ENCODE measurements at places on chromosomes 5 and 9.
A peak's percentile ranks its signal among the peaks of the same experiment; 100 is the strongest.

GRCh38 chr9:21549251-21549765 lies 67.2 kb upstream of the IFNE start:
- no peak for DNase-seq

DNA sequence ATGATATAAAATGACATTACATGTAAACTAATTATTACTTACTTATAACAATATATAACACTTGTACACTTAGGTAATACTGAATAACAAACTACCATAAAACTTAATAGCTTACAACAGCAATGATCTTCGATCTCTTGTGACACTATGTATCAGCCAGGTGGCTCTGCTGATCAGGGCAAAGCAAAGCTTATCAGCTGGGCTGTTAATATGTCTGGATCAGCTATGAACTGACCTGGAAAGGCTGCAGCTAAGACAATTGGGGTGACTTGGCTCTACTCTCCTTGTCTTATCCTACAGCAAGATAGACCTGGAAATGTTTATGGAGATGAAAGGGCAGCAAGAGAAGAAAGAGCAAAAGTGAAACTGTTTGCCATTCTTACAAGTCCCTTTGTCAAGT lies 511.3 kb downstream of the TLR4 start:
- DNase-seq = no peak

DNA sequence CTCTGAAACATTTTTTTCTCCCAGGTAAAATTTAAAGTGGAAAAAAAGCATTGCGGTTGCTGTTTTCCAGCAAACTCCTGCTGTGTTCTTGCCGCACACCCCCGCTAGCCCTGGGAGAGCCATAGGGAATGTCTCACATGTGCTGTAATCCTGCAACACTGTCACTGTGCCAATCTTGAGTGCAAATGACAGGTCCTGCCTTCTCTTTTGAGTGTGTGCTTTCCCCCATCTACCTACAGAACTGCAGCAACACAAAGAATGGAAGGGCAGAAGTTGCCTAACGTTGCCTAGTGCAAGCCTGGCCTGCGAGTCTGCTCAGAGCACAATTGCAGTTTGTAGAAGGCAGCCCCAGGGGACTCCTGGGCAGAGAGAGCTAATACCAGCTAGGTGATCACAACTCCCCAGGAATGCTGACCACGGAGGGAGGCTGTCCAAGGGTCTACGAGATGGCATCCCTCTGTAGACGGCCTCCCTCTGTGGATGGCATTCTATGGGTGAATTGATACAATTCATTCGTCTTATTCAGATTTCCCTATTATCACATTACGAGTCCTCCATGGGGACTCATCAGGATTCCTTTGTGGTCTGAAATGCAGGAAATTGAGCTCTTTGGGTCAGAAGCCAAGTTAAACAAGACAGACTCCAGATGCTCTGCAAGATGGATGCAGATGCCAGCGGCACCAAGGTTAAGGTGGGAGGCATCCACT lies 172.6 kb upstream of the S1PR3 start:
- no peak for DNase-seq

GRCh38 chr5:119302916-119303897 lies 52.6 kb upstream of the TNFAIP8 start:
- no peak for DNase-seq

- no peak for DNase-seq
Measured at GRCh38 chr9:127112735-127113161, 9.7 kb downstream of the ANGPTL2 start.

DNA sequence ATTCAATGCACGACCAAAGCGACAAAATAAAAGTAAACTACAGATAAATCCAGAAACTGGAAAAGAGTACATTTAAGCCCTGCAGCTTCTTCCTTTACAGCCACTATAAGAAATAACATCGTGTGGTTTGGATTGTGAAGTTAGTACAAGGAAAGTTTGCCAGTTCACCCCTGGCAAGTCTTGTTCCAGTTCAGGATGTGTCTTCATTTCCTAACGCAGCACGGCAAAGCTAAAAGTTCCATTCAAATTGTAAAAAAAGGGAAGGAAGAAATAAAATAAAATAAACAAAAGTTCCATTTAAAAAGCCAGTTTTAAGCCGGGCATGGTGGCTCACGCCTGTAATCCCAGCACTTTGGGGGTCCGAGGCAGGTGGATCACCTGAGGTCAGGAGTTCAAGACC lies 83.3 kb upstream of the RETREG1 start:
- DNase-seq = no peak

DNA sequence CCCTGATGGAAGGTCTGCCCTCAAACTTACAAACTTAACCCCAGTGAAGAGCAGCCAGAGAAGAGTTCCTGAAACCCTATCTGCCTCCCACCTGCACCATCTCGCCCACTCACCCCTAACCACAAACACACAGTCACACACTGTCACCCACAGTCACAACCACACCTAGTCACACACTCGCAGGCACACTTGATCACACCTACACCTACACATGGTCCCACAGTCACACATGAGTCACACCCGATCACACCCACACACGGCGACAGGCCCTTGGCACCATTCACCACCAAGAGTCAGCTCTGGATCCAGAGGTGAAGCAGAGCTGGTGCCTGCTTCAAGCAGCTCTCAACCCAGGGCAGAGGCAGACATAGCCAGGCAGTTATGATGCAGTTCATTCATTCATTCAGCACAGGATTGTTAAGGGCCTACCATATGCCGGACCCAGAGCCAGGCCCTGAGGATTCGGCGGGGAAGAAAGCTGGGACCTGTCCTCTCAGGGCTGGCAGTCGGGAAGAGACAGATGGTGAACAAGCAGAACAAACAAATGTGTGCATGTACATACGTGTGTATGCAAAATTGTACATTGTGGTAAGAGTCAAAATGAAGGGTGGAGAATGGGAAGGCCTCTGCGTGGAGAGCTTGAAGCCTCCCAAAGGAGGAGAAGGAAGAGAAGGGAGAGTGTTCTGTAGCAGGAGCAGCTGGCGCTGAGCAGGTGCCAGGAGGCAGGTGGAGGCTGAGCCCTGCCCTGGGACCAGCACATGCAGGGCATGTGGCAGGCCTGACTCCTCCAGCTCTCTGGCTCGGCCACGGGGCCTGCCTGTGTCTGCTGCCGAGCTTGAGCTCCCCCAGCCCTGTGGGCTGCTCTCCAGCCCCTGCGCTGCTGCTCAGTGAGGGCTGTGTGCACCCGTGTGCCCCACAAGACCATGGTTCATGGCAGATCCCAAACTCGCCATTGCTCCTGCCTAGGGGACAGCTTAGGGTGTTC lies 6.4 kb downstream of the TSPAN17 start:
- peak; percentile 69 for DNase-seq

GRCh38 chr9:135588886-135589595 lies 27.5 kb downstream of the PAEP start:
- DNase-seq = no peak

- no peak for DNase-seq
Measured at GRCh38 chr5:81045389-81045807, 85.2 kb downstream of the RASGRF2 start.

- DNase-seq = no peak
Measured at GRCh38 chr5:56317923-56318561, 84.9 kb upstream of the ANKRD55 start.

DNA sequence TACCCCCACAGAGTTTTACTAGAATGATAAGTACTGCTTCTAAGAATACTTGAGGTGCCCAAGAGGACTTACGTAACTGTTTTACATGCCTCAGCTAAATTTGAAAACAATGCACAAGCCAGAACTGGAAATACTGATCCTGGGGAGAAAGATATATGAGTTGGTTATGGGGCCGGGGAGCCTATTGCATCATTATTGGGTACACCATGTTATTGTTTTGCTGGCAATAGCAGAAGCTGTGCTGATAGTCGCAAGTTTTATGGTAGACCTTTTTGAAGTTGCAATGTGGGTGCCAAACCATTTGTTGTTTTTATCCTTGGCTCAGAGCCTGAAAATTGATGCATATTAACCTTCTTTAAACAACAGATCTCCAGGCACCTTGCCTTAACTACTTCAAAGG lies 108.4 kb upstream of the DHFR start:
- DNase-seq = no peak

DNA sequence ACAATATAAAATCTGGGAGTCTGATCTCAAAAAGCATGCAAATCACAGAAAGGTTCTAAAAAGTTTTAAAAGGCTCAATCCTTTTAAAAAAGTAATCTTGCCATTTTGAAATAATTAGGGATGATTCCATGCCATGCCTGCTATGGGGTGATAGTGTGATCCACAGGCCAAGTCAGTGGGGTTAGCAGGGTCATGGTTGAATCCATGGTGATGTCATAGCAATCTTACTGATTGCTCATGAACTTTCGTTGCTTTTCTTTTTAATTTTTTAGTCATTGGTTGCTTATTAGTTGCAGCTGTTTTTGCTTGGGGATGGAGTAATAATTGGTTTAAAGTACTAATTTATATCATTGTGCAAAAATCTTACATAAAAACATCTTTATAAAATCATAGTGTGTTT lies 485.0 kb downstream of the ENC1 start:
- DNase-seq = no peak

DNA sequence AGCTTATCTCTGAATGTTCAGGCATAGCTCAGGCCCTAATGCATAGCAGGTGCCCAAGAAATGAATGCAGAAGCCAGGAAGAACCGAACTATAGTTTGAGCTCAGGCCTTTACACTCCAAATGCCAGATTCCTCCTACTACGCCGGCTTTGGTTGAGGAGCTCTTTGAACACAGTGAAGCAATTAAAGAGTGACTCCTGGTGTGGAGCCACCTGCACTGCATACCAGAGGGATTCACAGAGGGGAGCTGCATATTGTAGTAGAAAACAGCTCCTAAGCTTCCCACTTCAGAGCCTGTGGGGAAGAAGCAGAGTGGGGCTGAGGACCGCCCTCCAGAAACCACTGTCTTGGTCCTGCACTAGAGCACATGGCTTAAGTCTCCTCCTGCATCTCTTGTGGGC lies 14.5 kb upstream of the KCNMB1 start:
- no peak for DNase-seq

GRCh38 chr9:81470864-81471263 lies 218.5 kb downstream of the TLE1 start:
- DNase-seq = no peak

- DNase-seq = no peak
Measured at GRCh38 chr5:152389208-152389849, 15.8 kb downstream of the NMUR2 start.

DNA sequence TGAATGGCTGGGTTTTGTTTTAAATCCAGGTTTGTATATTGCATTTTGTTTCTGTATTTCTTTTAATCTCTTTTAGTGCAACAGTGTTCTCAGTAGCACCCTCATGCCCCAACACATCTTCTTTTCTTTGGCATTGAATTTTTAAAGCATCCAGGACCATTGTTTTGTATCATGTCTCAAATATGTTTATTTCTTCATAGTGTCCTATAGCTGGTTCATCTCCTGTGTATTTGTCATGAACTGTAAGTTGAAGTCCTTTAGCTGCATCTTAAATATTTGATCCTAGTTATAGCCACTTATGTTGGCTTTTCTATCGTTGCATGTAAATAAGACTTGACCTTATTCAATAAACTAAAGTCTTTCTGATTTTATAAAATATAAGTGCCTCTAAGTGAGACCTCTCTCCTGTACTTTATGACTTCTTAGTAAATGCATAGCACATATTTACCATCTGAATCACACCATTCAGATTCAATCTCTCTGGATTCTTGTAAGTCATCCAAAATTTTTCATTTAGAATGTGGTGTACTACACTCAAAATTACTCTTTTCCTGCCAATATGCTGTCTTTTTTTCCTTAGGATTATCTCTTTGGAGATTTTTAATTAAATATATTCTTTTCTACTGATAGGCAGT lies 21.0 kb upstream of the ERCC6L2 start:
- no peak for DNase-seq

- DNase-seq = no peak
Measured at GRCh38 chr5:177194268-177194667, 60.7 kb downstream of the NSD1 start.

- no peak for DNase-seq
Measured at GRCh38 chr5:139742173-139742903, 53.3 kb upstream of the PSD2 start.

- no peak for DNase-seq
Measured at GRCh38 chr5:137206030-137206715, 293.0 kb downstream of the SPOCK1 start.

DNA sequence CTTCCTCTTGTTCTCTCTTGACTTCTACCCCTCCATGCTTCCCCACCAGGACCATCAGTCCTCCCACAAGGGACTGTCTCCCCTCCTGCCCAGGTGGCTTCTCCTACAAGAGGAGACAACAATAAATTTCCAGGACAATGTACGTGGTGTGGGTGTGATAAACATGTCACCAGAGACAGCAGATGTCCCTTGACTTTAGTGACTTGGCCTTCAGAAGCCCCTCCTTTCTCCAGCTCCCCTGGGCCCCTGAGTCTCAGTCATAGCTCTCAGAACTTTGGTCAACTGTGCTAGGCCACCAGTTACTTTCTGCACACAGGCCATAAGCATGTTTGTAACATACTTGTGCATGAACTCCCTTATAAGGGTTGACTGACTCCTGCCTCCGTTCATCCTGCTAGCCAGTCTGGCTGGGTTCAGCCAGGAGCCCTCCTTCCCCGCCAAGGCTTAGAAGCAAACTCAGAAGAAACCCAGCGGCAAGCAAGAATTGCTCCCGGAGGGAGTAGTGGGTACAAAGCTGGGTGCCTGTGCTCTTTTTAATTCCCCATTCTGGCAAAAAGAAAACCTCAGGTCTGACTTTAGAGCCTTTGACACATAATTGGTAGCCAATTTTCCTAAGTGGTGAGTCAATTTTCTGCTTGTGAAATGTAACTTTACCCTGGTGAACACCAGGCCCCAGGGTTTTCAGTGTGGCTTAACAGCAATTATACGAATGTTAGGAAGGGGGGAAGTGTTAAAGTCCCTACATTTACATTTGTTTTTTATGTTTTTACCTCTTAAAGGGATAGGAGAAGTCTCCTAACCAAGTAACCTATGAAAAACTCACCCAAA lies 49.2 kb downstream of the EBF1 start:
- no peak for DNase-seq

DNA sequence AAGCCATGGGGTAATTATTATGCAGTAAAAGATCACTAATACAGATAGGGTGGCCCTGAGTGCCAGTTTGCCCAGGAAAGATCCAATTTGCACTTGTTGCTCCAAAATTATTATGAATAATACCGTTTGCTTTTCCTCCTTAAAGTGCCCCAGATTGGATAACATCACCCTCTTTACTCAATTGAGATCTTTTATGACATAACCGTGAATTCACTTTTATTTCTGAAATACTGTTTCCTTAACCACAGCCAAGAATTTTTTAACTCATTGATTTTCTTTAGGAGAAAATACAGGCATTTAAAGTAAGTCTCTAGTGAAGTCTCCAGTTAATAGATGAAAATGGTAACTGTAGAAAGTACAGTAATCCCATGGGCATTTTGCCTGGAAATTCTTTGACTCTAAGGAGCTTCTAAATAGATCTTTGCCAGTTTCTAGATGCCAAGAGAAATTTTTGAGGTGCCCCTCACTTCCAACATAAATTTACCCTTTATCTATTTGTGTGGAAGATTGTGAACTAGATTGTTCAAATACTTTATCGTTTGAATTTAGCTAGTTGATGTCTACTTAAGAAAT lies 99.2 kb downstream of the UHRF2 start:
- DNase-seq = no peak

- no peak for DNase-seq
Measured at GRCh38 chr9:115590011-115590410, 472.1 kb upstream of the TNC start.

- DNase-seq = no peak
Measured at GRCh38 chr5:82597437-82597836, 319.3 kb upstream of the RPS23 start.

Measured in stimulated activated CD4-positive, alpha-beta T cell treated with anti-CD3 and anti-CD28 coated beads, Interleukin-2, amount 100 ng/mL, for 48 hours (primary cell).